Activated T-cell treated with anti-CD3 and anti-CD28 coated beads, Interleukin-2, amount 50 U/mL, for 24 hours (primary cell): ENCODE measurements at places on chromosomes 3 and 15.

DNA sequence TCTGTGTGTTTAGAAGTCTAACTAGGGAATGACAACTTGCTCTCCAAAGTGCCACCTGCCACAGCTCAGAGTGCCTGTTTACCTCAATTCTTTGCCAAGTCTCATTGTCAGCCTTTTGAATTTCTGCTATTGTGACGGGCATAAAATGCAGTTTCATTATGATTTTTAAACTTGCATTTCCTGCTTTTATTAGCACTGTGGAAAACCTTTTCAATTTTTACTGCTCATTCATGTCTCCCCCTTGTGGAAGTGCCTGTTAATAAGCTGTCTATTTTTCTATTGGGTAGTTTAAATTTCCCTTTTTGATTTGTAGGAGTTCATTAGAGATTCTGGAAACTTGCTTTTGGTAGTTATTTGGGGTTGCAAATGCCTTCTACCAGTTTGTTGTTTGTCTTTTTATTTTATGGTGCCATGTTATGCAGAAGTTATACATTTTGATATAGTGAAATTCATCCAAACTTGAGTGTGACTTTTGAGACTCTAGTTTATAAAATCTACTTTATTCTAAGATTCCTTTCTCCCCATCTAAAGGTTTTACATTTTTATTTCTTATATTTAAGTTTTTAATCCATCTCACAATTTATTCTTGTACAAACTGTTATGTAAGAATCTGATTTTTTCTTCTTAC lies 53.9 kb upstream of the FRMD4B start:
- no peaks in the 10 kb centered on the region for H3K27me3 ChIP-seq
- peaks cover 38% of the 10 kb centered on the region for H3K4me1 ChIP-seq
- no peak for DNase-seq
- H3K36me3 ChIP-seq, result no peaks in the 10 kb centered on the region

GRCh38 chr3:149726716-149727407 lies 25.4 kb downstream of the COMMD2 start:
- peaks cover 3% of the 10 kb centered on the region for H3K27me3 ChIP-seq
- H3K4me3 ChIP-seq, result no peak overlapping the region
- peak overlapping the region; percentile 64 for H3K27ac ChIP-seq

GRCh38 chr3:36859494-36859893 lies 85.4 kb downstream of the TRANK1 start:
- no peak overlapping the region for H3K4me3 ChIP-seq
- peaks cover 10% of the 10 kb centered on the region for H3K4me1 ChIP-seq
- peaks cover 83% of the 10 kb centered on the region for H3K36me3 ChIP-seq
- no peak overlapping the region for H3K27ac ChIP-seq
- no peak for DNase-seq

DNA sequence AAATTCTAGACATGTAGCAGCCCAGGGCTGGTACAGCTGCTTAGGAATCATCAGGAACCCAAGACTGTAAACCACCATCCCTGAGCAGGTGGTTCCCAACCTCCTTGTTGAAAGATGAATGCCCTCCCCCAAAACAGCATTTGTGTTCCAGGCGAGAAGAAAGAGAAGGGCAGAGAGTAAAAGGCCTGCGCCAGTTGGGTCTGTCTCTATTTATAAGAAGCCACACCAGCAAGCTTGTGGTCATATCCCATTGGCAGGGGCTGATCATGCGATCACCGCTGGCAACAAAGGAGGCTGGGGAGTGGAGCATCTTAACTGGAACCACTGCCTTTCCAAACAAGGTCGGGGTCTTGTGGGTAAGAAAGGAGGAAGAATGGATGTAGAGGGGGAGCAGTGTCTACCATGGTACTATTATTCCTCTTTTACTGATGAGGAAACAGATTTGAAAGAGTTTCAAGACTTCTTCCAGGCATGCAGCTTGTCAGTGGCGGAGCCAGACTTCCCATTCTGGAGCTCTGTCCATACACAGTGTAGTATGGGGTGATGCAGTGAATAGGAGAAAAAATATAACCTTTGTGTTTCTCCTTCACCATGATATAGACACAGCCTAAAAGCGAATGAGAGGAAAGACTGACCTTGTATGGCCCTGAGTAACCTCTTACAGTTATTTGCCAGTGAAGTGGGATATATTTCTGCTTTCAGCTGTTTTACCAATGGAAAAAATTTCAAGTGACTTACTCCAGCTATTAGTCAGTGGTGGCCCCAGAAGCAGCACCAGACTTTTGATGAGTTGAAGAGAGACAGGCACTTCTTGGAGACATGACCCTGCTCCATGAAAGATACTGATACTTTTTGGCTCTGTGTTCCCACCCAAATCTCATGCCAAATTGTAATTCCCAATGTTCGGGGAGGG lies 222.6 kb downstream of the ABHD5 start:
- no peak for DNase-seq
- no peak overlapping the region for H3K27ac ChIP-seq
- H3K4me3 ChIP-seq, result no peak overlapping the region
- H3K27me3 ChIP-seq, result peaks cover 12% of the 10 kb centered on the region

DNA sequence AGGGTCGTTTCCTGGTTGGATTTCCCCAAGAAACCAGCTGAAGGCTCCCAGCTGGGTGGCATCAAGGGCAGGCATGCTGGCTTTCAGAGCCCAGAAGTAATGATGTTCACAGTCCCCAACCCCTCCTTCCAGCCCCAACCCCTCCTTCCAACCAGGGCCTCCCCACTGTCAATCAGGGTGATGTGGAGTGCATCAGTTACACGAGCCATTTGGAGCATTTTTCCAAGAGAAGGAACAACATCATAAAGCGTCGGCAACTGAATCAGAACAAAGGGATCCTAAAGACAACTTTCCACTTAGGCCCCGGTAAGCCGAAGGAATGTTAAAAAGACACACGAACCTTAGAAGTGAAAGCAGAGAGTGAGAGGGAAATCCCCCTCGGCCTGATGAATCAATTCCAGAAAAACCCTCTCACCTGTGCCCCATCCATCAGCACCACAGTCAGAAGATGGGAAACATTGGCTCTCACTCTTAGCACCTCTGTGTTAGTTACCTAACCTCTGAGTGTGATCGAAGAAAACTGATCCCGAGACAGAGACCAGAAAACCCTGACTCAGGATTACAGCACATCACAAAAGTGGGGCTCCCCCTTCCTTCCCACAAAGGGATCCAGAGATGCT lies 101.2 kb upstream of the WNT5A start:
- H3K27ac ChIP-seq, result no peak overlapping the region
- no peaks in the 10 kb centered on the region for H3K4me1 ChIP-seq
- no peaks in the 10 kb centered on the region for H3K27me3 ChIP-seq

GRCh38 chr3:131976448-131976847 lies 58.4 kb downstream of the CPNE4 start:
- DNase-seq, result no peak
- no peaks in the 10 kb centered on the region for H3K27me3 ChIP-seq
- no peaks in the 10 kb centered on the region for H3K36me3 ChIP-seq

- no peaks in the 10 kb centered on the region for H3K4me1 ChIP-seq
- H3K27ac ChIP-seq, result no peak overlapping the region
- H3K4me3 ChIP-seq, result no peak overlapping the region
- no peak for DNase-seq
These were observed 39.0 kb downstream of the LRTM1 start for GRCh38 chr3:54888873-54889272.

GRCh38 chr15:65405791-65406423 lies 16.8 kb downstream of the IGDCC4 start:
- peaks cover 6% of the 10 kb centered on the region for H3K4me1 ChIP-seq
- DNase-seq, result no peak
- H3K36me3 ChIP-seq, result no peaks in the 10 kb centered on the region
- no peak overlapping the region for H3K27ac ChIP-seq
- H3K27me3 ChIP-seq, result peaks cover 41% of the 10 kb centered on the region

DNA sequence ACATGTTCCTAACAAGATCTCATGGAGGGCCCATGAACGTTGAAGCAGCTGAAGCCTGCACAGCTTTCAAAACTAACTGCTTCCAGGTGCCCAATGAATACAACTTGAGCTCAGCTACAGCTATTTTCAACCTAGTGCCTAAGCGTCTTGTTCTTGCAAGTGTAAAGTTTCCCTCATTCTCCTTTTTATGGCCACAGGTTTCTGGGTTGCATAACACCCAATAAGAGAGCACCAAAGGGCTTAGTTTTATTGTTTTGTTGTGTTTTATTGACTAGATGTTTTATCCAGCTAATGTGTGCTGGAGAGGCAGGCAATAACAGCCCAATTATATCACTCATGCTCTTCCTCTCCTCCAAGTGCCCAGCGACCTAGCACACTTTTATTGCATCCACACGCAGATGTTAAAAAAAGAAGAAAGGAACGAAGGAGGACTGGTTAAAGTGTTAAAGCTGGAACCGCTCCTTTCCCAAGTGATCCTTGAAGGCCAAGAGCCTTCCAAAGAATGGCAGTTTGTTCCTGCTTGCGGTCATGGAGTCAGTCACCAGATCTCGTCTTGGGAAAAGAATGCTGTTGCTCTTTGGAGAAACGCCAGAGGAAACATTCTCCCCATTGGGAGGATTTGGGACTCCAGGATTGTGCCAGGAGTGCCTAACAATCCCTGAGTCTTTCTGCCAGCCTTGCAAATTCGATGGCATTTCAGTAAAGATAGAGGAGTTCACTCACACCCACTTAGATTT lies 156.9 kb downstream of the MEX3B start:
- H3K27me3 ChIP-seq, result peaks cover 5% of the 10 kb centered on the region
- no peak for DNase-seq
- no peaks in the 10 kb centered on the region for H3K4me1 ChIP-seq
- H3K27ac ChIP-seq, result no peak overlapping the region

DNA sequence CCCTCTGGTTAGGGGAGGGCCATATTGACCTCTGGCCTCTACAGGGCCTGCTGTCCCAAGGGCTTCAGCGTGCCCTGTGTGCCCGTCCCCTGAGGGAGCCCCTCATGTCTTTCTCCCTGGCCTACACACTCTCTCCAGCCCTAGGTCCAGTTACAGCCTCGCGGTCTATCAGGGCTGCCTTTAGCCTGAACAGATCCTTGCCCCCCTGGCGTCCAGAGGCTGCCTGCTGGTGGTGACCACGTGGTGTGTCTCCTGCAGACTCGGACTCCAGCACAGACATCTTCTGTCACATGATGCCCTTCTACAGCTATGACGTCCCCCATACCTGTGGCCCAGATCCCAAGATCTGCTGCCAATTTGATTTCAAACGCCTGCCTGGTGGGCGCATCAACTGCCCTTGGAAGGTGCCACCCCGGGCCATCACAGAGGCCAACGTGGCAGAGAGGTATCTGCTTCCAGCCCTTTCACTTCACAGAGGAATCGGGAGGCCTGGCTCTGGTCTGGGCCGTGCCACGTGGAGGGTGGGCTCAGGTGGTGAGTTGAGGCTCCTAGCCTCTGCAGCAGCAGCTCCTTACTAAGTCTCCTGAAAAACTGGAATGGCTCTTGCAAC lies 4.1 kb downstream of the MAN2A2 start:
- H3K27me3 ChIP-seq, result no peaks in the 10 kb centered on the region
- no peak overlapping the region for H3K27ac ChIP-seq
- H3K4me1 ChIP-seq, result peaks cover 16% of the 10 kb centered on the region
- no peak for DNase-seq
- no peak overlapping the region for H3K4me3 ChIP-seq
- peaks cover 84% of the 10 kb centered on the region for H3K36me3 ChIP-seq

GRCh38 chr15:42971830-42972229 lies 51.3 kb upstream of the TTBK2 start:
- no peaks in the 10 kb centered on the region for H3K4me1 ChIP-seq
- H3K27me3 ChIP-seq, result no peaks in the 10 kb centered on the region
- no peak for DNase-seq
- peaks cover 89% of the 10 kb centered on the region for H3K36me3 ChIP-seq

DNA sequence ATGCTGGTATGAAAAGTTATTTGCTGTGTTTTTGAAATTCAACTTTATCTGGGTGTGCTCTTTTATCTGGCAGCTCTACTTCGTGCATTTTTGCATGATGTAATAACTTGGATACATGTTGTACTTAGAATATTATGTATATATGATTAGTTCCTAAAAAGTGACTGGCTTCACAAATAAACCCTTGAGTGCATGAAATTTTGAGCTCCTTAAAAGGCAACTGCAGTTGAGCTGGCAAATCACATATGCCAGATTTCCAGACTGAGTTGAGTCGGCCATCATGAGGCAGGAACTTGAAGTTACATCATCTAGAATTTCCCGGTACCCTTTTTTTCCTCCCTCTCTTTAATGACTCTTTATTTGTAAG lies 162.5 kb downstream of the FNDC3B start:
- H3K27me3 ChIP-seq, result no peaks in the 10 kb centered on the region
- H3K4me1 ChIP-seq, result no peaks in the 10 kb centered on the region
- no peak overlapping the region for H3K4me3 ChIP-seq
- peaks cover 47% of the 10 kb centered on the region for H3K36me3 ChIP-seq
- DNase-seq, result no peak

DNA sequence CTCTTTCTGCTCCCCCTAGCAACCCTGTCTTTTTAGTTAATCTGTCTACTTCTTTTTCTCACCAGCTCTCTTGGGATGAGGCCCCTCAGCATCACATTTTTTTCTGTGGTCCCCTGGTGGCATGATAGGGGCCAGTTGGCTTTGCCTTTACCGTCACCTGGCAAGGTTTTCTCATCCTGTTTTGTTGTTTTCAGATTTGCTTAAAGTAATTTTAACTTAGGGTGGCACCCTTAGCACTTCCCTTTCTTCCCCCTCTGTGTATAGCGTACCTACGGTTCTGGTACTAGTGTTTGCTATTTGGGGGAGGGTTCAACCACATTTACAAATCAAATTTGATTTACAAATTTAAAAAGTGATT lies 35.6 kb downstream of the PDCD6IP start:
- H3K27ac ChIP-seq, result peak overlapping the region; percentile 76
- peaks cover 80% of the 10 kb centered on the region for H3K36me3 ChIP-seq
- no peaks in the 10 kb centered on the region for H3K27me3 ChIP-seq
- no peak for DNase-seq
- H3K4me3 ChIP-seq, result no peak overlapping the region

DNA sequence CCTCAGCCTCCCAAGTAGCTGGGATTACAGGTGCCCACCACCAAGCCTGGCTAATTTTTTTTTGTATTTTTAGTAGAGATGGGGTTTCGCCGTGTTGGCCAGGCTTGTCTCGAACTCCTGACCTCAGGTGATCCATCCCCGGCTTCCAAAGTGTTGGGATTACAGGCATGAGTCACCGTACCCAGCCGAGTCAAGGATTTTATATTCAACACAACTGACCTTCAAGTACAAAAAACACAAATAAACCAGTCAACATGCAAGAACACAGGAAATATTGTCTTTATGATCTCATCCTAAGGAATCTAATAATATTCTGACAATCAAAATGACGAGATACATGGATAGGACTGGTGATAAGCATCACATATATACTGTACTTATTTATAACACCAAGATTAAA lies 37.9 kb downstream of the TJP1 start:
- H3K36me3 ChIP-seq, result no peaks in the 10 kb centered on the region
- peaks cover 36% of the 10 kb centered on the region for H3K27me3 ChIP-seq
- H3K4me3 ChIP-seq, result no peak overlapping the region
- no peak overlapping the region for H3K27ac ChIP-seq
- H3K4me1 ChIP-seq, result no peaks in the 10 kb centered on the region

DNA sequence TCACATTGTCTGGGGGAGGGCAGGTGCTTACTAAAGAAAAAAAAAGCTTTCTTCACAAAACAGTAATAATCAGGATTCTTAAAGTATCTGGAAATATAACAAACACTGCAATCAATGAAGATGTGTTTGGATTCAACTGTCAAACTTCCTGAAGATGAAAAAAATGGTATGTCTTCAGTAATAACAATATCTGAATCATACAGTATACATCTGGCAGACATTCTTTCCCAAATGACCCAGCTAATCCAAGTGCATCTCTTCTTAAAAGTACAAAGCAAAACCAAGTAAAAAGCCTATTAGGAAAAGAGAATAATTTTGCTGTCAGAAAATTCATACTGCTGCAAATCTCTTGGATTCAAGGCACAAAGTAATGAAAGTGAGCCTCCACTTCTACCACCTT lies 145.0 kb upstream of the MCTP2 start:
- no peaks in the 10 kb centered on the region for H3K4me1 ChIP-seq
- no peak overlapping the region for H3K4me3 ChIP-seq
- DNase-seq, result no peak
- no peaks in the 10 kb centered on the region for H3K36me3 ChIP-seq
- H3K27me3 ChIP-seq, result no peaks in the 10 kb centered on the region
